DND-41 (cell line): ENCODE measurements at places on chromosomes 1 and 21.

DNA sequence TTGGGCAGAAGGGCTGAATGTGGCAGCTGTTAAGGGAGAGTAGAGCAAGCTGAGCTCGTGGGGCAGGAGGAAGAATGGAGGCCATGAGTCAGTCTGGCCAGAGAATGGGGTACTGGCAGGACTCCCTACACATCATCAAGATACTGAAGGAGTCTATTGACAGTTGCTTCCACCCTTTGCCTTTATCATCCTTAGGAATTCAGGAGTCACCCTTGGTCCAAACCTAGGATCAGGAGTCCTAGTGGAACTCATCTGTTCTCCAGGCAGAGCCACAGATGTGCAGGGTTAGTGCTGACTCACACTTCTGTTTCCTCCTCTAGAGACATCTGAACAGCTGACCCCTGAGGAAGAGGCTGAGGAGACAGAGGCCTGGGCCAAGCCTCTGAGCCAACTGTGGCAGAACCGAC, 18.7 kb upstream of the ST3GAL3 start:
- no peak for DNase-seq

DNA sequence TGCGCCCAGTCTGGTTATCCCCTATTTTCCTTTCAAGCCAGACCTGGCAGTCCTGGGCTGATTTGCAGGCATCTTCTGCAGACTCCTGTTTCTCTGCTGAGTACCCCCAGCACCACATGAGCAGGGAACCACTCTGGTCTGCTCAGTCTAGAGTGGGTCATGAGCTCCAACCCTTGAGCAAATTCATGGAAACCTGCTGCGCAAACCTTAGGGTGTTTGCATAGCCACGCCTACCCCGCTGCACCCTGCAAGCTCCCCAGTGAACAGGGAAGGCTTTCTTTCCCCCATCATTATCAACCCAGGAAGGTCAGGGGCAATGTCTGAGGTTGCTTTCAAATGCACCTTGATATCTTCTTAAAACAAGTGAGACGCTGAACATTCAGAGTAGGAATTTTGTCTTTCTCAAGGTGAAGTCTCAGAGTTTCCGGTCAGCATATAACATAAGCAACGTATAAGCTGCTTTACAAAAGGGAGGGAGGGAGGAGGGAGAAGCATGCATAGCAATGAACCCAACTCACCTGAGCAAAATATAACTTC, 11.1 kb upstream of the KCNE1 start:
- DNase-seq: no peak

GRCh38 chr1:98920441-98921110, 84.1 kb downstream of the PLPPR5 start:
- no peak for DNase-seq

DNA sequence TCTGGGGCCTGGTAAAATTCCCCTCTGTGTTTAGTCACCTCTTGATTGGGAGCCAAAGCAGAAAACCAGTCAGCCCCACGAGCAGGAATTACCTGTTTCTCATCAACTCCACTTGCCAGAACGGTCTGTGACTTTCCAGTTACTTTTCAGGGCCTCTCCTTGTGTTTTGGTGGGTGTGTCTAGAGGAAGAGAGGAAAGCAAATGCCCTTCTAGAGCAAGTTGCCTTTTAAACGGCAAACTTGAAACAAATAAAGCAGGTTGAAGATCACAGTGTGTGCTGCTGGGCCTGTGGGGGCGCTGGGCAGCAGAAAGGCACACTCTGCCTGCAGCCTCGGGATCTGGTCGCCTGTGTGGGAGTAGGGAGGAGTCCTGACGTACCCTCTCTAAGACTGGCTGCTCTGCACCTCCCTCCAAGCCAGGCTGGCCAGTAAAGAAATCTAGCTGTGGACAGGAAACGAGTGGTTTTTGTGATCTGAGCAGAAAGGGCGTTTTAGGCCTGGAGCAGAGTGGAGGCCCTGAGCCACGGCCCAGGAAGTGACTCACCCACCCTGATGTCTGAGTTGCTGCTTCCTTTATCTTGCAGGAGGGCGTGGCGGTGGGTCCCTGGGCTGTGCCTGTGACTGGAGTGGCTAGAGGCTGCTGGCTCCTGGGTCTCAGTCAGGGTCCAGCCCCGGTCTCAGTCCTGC, 11.1 kb upstream of the S100A11 start:
- peak; percentile 90 for DNase-seq

GRCh38 chr1:31013187-31013864, 52.2 kb downstream of the PUM1 start:
- DNase-seq: no peak

- no peak for DNase-seq
These were observed 187.2 kb downstream of the FGGY start for GRCh38 chr1:59484096-59484495.

DNA sequence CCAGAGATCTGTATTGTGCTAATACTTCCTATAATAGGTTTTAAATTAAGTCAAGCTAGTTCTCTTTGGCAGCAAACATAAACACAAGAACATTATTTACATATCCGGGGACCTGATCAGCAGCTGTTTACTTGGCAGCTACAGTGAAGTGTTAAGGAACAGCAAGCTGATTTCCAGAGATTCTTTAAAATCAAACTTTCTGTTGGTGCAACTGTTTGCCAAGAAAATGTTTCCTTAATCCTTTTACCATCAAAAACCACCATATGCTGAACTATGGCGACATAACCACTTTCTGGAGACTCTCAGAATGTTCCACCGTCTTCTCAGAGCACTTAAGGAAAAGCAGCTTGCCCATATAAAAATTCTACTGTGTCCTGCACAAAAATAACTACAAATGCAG, 107.0 kb upstream of the KRTAP19-8 start:
- DNase-seq: no peak

DNA sequence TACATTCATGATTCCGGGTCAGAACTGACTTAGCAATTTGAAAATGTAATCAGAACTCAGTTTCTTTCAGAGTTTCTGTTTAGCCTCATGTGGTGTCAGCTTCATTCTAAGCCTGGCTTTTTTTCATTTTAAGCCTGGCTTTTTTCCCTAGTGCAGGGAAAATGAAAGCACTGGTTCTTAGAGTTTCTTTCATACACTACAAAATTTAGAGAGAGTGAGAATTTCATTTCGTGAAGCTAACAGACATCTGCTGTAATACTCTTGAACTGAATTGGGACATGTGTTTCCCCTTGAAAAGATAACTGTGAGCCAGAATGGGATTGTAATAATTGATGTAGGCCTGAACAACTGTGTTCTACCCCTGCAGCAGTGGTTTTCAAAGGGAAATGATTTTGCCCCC, 95.3 kb upstream of the KIAA0040 start:
- DNase-seq: no peak

DNA sequence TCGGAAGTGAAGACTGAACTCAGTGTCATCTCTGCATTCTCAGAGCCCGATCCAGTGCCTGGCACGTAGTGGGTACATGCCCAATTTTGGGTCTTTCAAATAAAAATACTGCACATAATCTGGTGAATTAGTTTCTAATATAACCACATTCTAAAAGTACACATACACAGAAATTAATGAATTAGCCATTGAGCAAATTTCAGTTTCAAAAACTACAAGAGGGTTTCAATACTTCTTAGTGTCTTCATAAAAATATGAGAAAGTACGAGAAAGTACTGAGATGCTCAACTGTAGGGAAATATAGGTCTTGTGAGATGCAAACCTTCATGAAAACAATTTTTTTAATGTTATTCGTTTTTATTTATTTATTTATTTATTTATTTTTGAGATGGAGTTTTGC, 86.9 kb downstream of the SMYD2 start:
- DNase-seq: no peak
